ENCODE measurements at places on chromosomes 3 and 15.
A peak's percentile ranks its signal among the peaks of the same experiment; 100 is the strongest.

DNA sequence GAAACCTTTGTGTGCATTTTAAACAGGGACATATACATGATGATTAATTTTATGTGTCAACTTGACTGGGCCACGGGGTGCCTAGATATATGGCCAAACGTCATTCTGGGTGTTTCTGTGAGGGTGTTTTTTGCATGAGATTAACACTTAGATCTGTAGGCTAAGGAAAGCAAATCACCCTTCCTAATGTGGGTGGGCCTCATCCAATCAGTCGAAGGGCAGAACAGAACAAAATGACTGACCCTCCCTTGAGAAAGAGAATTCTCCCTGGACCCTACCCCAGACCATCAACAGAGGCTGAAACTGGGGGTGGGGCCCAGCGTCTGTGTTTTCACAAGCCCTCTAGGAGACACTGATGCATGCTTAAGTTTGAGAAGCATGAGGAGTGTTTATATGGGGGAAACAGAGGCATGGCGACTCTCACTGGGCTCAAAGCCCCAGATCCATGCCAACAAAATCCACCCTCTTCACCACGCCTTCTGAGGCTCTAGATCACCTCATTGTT, 56.2 kb downstream of the ITGA11 start:
- DNase-seq, result no peak

GRCh38 chr15:71044006-71044405, 71.3 kb upstream of the THSD4 start:
- DNase-seq, result peak; percentile 70

- no peak for DNase-seq
Measured at GRCh38 chr3:7700977-7701376, 800.6 kb upstream of the LMCD1 start.

DNA sequence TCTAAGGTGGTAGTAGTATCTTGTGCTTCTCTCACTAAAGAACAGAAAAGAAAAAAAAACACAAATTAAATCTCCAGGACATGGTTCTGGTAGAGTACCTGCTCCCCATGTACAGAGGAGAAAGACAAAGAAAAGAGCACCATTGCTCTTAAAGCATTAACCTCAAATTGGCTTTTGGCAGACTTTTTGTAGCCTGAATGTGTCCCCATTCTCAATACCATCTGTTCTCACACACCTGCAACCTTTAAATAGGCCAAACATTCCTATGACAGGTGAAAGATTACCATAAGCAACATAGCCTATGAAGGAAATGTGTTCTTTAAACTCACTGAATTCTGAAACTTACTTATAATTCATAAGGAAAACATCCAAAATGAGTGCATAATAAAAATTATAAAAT, 68.0 kb downstream of the TIPARP start:
- no peak for DNase-seq

- no peak for DNase-seq
Measured at GRCh38 chr15:70954733-70955132, 62.1 kb downstream of the LRRC49 start.

- DNase-seq, result no peak
Measured at GRCh38 chr3:56059731-56060130, 408.5 kb downstream of the ERC2 start.

DNA sequence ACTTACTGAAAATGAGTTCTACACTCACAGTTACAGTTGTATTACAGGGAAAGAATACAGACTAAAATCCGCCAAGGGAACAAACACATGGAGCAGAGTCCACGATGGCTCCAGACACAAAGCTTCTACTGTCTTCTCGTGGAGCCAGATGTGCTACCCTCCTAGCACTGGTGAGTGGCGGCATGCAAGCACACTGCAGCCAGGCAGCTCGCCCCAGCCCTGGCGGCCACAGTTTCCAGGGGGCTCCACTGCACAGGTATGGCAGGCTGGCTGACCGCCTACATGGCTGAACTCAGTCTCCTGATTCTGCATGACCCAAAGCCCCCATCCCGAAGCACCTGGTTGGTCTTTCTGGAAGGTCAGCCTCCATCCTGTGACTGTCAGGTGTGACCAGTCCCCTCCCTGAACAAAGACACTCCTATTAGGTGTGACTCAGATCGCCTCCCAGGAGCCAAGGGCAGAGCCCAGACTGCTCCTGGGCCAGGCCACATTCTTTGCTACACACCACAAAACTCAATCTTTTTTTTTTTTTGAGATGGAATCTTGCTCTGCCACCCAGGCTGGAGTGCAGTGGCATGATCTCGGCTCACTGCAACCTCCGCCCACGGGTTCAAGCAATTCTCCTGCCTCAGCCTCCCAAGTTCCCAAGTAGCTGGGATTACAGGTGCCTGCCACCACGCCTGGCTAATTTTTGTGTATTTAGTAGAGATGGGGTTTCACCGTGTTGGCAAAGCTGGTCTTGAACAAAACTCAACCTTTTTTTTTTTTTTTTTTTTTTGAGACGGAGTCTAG, 51.5 kb downstream of the CFAP92 start:
- no peak for DNase-seq

GRCh38 chr15:55990998-55991397, 2.4 kb downstream of the NEDD4 start:
- DNase-seq, result no peak

GRCh38 chr15:40104865-40105516, 3.7 kb downstream of the BMF start:
- peak; percentile 89 for DNase-seq

DNA sequence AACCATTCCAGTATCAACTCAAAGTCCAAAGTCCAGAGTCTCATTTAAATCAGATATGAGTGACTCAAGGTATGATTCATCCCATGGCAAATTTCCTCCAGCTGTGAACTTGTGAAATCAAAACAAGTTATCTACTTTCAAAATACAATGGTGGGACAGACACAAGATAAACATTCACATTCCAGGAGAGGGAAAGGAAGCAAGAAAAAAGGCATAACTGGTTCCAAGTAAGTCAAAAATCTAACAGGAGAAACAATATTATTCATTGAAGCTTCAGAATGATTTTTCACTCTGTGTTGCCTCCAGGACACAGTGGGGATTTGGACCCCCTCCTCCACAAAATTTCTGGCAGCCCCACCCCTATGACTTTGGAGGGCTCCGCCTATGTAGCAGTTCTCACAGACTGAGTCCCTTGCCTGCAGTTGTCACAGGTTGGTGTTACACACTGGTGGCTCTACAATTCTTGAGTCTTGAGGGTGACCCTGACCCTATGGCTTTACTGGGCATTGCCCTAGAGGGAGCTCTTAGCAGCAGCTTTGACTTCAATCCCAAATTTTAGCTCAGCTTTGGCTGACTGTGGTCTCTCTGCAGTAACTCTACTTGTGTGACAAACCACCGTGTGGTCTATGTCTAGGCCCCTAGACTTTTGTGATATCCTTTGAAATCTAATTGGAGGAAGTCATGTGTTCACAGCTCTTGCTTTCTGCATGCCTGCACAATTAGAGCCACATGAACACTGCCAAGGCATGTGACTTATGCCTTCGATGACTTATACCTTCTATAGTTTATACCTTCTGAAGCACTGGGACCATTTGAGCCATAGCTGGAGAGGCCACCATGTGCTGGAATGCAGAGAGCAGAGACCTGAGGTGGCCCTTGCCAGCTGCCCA, 644.2 kb downstream of the GRM7 start:
- DNase-seq, result peak; percentile 2

DNA sequence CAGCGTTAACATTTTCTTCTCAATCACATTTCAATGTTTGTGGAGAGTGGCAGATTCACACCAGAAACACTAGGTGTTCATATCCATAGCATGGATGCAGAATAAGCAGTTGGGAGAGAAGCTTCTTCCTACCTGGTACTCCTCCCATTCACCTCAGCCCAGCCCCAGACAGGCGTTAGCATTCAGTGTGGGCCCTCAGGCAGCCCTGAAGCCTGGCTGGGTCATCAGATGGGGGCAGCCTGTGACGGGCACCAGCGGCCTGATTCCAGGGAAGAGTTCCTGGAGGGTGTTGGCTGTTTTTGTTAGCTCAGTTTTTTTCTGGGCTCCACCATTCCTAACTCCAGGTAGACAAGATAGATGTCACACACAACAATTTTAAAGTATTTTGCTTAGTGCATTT, 31.1 kb downstream of the APH1B start:
- DNase-seq, result no peak

DNA sequence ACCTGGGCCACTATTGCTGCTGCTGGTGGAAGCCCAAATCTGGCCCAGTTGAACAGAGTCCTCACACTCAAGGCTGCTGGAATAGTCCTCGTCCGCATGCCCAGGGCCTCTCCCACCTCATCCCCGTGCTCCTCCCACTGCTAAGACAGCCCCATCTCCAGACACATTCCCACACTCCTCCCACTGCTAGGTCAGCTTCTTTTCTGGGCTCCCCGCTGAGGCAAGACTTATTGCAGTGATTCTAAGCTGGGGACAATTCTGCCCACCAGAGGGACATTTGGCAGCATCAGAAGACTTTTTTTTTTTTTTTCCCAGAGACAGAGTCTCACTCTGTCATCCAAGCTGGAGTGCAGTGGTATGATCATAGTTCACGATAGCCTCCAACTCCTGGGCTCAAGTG, 35.1 kb downstream of the POC1A start:
- no peak for DNase-seq

- peak; percentile 72 for DNase-seq
Measured at GRCh38 chr3:102715030-102715697, 280.3 kb downstream of the ZPLD1 start.

DNA sequence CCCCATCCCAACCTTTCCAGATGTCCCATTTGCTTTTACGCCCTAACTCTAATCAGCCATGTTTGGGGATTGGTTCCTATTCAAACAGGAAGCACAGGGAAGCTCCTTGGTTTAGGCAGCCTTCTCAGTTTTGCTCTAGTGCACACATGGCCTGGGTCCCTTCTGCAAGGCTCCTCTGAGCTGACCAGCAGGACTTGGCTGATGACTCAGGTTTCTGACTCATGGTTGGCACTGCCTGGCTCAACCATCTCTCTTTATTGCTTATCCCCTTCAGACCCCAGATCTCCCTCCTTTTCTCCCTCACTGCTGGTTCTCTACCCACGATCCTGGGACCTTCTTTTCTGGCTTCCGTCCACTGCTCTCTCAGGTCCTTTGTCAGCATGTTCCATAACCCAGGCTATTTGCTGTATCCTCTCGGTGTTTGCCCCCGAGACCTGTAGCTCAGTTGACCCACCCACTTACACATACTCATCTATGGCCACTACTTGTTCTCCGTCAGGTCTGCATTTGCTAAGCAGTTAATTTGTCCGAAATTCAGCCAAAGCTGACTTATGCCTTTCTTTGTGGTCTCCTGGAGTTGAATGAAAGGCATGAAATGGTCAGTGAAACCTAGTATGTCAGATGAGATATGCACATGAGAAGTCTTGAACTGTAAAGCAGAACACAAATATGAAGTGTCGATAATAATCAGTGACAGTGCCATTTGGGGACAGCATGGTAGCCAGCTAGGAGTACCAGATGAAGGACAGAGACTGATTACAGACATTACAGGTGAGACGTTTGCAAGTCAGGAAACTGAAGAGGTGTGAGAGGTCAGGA, 323.5 kb upstream of the ROPN1 start:
- DNase-seq, result peak; percentile 50

DNA sequence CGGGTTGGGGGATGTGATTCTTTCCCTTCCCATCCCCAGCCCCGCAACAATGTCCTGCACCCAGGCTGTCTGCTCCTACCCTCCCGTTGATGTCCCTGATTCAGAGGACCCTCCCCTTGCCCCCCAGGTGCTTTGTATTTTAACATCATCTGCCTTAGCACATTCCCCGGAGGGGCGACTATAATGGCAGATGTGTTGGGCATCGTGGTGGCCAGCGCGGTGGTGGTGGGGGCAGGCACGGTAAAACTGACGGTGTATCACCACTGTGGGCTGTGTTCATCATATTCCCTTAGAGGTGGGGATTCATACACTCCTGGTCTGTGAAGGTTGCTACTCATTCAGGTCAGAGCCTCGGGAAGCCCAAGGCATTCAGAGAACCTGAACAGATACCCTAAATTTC, 173.0 kb downstream of the ADAMTS17 start:
- no peak for DNase-seq

DNA sequence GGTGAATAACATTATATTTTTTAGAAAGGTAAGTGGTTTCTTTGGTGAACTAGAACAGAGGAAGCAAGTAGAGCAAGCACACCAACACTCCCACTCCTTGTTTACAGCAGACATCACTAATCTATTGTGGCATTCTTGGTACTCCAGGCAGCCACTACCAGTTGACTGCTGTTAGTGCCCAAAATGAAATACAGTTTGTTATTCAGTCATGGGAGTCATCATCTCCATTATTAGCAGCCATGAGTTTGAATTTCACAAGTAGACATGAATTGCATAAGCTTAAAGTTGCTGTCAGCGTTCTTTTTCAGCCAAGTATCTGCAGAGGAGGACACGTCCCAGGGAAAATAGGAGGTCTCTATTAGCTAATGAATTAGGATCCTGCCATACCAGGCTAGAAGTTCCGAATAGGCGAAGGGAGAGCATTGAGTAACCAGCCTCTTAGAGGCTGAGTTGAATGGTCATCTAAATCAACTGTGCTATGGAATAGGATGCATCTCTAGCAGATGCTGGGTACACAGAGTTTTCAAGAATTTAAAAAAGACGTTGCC, 252.7 kb upstream of the ICE2 start:
- no peak for DNase-seq

DNA sequence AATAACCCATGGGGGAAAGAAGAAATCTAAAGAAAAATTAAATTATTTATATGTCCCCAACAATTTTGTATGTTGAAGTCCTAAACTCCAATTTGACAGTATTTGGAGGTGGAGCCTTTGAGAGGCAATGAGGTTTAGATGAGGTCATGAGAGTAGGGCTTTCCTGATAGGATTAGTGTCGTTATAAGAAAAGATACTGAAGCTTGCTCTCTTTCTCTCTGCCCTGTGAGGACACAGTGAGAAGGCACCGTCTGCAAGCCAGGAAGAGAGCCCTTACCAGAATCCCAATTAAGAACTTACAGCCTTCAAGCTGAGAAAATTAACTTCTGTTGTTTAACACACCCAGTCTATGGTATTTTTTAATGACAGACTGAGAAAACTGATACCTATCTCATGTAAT, 16.1 kb upstream of the OR5AC2 start:
- no peak for DNase-seq

GRCh38 chr3:49260806-49261324, 16.2 kb downstream of the C3orf62 start:
- DNase-seq, result no peak

GRCh38 chr3:192597913-192598312, 129.4 kb downstream of the FGF12 start:
- DNase-seq, result no peak

GRCh38 chr3:71652781-71653413, 69.4 kb upstream of the FOXP1 start:
- peak; percentile 59 for DNase-seq

- DNase-seq, result peak; percentile 60
Measured at GRCh38 chr3:130820976-130821375, 72.9 kb upstream of the ATP2C1 start.

- no peak for DNase-seq
Measured at GRCh38 chr15:62665449-62665848, 377.1 kb upstream of the TPM1 start.

All from ELR (cell line).